ENCODE measurements at places on chromosomes 6 and 20.

DNA sequence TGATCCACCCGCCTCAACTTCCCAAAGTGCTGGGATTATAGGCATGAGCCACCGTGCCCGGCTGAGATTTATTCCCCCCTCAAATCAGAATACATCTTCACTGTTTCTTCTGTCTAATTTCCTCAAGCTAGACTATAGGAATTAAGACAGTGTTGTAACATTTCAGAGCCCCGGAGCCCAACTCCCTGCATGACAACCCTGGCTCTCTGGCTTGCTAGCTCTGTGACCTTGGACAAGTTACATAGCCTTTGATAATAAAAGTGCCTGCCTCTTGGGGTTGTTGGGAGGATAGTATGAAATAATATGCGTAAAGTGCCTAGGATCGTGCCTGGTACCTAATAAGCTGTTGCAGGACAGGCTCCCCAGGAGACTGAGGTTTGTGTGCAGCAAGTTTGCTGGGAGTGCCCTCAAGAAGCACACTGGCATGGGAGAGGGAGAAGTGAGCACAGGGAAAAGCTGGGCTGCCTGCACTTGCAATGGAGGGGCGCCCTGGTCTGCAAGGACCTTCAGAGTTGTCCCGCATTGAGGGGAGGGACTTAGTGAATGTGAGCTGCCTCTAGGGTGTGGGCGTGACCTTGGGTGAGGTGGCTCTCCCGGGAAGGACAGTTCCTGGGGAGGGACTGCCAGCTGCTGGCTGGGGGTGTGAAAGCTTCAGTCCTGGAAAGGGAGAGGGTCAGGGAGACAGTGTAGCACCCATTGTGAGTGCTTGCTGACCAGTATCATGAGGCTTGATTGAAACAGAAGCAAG lies 43.4 kb downstream of the TAF8 start:
- no peak overlapping the region for H3K4me3 ChIP-seq
- H3K27ac ChIP-seq, result no peak overlapping the region
- H3K27me3 ChIP-seq, result no peaks in the 10 kb centered on the region
- DNase-seq, result no peak
- no peaks in the 10 kb centered on the region for H3K36me3 ChIP-seq

DNA sequence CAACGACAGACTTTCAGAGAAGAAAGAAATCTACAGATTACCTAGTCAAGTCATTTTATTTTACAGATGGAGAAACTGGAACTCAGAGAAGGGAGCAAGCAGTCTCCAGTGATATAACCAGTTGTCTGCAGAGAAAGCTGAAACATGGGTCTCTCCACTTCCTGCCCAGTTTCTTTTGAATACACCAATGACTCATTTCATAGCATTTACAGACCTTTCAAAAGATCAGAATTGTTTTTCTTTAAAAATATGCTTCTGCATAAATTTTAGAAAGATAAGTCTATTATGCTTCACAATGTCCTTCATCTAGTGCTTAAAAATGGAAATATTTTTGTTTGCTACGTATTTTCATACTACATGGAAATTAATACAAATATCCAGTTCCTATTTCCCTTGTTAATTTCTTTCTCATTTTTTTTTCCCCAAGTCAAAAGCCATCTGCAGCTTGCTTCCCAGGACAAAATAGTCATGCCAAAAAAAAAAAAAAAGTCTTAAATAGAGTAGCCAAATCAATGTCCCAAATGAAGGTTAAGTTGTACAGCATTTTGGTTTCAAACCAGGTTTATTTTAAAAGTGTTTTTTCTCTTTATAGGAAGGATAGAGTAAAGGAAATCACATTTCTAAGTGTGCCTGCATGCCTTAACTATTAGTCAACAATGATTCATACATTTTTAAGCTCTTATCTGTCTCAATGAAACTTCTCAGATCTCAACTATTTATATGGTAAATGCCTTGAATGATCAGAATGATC lies 36.9 kb downstream of the ARHGAP18 start:
- no peak overlapping the region for H3K4me3 ChIP-seq
- H3K36me3 ChIP-seq, result no peaks in the 10 kb centered on the region
- H3K4me1 ChIP-seq, result peaks cover 28% of the 10 kb centered on the region
- H3K27me3 ChIP-seq, result no peaks in the 10 kb centered on the region

GRCh38 chr6:6689400-6690143 lies 101.1 kb downstream of the LY86 start:
- DNase-seq, result no peak
- peak overlapping the region; percentile 78 for H3K27ac ChIP-seq
- H3K4me1 ChIP-seq, result peaks cover 78% of the 10 kb centered on the region
- no peaks in the 10 kb centered on the region for H3K27me3 ChIP-seq

DNA sequence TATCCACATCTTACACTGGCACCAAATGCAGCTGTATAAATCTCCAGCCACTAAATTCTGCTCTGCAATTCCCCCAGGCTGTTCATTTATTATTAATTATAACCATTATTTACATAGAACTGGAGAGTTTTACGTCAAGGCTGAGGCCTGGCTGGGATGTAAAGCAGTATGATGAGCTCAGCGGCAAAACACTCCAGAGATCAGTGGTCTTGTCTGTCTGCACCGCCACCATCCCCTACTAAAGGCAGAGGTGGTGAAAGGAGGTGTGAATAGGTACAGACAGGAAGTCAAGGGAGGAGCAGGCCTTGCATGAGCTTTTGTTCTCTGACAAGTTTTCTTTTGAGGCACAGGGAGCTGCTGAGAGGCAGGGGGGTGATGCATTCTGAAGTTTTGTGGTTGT lies 159.9 kb upstream of the PCSK2 start:
- no peaks in the 10 kb centered on the region for H3K4me1 ChIP-seq
- no peak for DNase-seq
- H3K27me3 ChIP-seq, result no peaks in the 10 kb centered on the region

DNA sequence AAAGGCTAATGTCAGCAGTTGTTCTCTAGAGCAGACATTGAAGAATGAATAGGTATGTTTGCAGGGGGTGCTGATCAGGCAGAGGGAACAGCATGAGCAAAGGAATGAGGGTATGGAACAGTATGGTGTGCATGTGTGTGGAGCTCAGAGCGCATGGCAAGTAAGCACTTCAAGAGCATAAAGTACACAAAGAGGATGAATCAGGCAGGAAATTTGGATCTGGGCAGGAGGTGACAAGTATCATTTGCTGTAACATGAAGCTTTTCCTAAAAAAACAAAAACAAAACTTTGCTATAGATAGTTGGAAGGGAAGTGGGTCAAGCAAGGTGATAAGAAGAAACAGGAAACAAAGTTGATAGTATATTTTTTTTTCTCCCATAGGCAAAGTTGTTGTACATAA lies 746.8 kb downstream of the HDGFL1 start:
- no peaks in the 10 kb centered on the region for H3K27me3 ChIP-seq
- H3K4me3 ChIP-seq, result no peak overlapping the region
- H3K36me3 ChIP-seq, result no peaks in the 10 kb centered on the region
- no peaks in the 10 kb centered on the region for H3K4me1 ChIP-seq
- H3K27ac ChIP-seq, result no peak overlapping the region

All from CD14-positive monocyte (primary cell).